ENCODE measurements at places on chromosomes 1 and 21.
A peak's percentile ranks its signal among the peaks of the same experiment; 100 is the strongest.

DNA sequence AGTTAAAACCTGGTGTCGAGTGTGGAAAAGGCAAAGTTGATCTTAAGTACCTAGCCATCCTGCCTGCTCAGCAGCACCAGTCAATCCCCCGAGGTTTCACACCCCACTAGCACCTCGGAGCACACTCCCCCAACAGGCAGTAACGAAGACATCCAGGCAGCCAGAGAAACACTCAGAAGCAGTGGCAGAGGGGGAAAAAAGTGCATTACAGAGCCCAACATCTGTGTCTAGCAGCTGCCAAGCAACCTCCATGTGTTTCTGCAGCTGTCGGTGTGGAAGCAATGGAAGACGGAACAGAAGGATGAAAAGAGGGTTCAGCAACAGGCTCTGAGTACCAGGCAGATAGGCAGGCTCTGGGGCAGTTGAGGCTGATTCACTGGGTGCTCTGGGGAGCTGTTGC, 73.4 kb upstream of the PROX1 start:
- no peak for DNase-seq

GRCh38 chr1:155529929-155530328, 32.7 kb downstream of the ASH1L start:
- DNase-seq, result no peak

- DNase-seq, result peak; percentile 78
Measured at GRCh38 chr1:11037740-11038182, 9.3 kb downstream of the MASP2 start.

DNA sequence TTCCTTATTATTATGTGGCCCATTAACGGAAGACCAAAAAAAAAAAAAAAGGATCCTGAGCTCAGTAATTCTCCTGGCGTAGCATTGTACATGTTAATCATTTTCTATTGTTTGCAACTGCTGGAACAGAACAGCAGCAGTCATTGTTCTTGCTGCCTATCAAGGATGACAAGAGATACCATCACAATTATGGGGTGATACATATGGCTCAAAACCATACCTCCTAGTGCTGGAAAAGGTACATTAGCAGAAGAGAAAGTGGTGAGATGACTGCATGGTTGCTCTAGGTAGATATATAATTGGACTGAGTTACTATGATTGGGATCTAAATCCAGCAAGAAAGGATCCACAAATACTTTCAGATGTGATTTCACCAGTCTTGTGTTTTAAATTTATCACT, 13.3 kb upstream of the TLR5 start:
- no peak for DNase-seq

DNA sequence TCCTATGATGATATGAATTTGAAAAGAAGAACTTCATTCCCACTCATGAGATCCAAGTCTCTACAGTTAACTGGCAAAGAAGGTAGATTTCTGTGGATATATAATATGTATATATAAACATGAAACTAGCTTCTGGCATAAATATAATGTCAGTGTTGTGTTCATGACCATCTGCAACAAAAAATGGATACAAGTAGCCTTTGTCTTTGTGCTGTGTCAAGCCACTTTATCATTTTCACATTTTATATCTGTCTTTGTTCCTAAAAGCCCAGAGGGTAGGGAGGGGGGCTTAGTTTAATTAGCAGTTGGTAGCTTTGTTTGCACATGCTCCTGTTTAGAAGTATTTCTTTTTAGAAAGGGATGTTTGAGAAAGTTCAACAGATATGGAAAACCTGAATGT, 56.2 kb upstream of the FASLG start:
- no peak for DNase-seq
